ENCODE measurements at places on chromosomes 2 and 18. TPM values are rescaled to one million over a fixed set of nuclear protein-coding genes. Genes with fewer than 3 reads are reported as not detected.
A peak's percentile ranks its signal among the peaks of the same experiment; 100 is the strongest.

GRCh38 chr2:96503637-96504243 lies 1.4 kb downstream of the NEURL3 start:
- no peak for DNase-seq

DNA sequence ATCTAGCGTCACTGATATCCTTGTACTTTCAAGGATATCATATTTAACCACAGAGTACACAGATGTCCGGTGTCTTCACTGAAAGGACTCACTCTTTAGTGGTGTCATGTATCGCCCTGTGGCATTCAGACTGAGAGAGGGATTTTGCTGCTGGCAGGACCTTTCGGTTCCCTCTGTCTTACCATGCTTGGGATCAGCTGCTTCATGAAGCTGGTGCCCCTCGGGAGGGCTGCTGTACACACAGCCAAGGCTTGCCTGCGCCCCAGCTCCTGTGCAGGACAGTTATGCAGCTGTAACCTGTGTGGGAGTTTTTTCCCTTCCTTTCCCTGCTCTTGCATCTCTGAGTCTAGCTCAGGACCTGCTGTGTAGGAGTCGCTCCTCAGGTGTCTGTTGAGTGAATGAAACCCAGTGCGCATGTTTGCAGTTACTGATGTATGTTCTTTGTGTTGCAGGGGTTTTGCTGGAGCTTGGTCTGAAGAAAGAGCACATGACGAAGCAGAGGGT lies 64.4 kb downstream of the GREB1 start:
- DNase-seq: peak; percentile 92

- DNase-seq: no peak
Observed at GRCh38 chr2:240310201-240310600, 125.3 kb upstream of the GPC1 start.

GRCh38 chr2:100422320-100423055 lies 5.0 kb upstream of the CHST10 start:
- DNase-seq: peak; percentile 52

- DNase-seq: no peak
Observed at GRCh38 chr2:185255566-185255965, 483.0 kb upstream of the FSIP2 start.

- DNase-seq: no peak
Observed at GRCh38 chr2:60116161-60116875, 437.1 kb downstream of the BCL11A start.

DNA sequence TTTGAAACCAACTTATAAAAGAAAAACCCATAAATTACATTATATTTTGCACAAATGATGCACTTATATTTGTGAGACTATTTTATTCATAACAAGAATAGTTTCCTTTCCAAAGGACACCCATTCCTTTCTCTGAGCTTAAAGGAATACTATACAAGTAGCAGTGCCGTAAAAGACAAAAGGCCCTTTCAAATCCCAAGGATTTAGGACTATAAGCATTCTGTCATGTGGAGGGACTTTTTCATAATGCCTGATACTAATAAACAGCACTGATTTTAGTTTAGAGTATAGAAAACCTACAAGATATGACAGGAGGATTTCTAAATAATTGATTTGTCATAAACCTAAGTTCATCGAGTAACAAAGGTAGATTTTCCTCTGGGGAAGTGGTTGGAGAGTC lies 1134.2 kb upstream of the ZEB2 start:
- peak; percentile 16 for DNase-seq

DNA sequence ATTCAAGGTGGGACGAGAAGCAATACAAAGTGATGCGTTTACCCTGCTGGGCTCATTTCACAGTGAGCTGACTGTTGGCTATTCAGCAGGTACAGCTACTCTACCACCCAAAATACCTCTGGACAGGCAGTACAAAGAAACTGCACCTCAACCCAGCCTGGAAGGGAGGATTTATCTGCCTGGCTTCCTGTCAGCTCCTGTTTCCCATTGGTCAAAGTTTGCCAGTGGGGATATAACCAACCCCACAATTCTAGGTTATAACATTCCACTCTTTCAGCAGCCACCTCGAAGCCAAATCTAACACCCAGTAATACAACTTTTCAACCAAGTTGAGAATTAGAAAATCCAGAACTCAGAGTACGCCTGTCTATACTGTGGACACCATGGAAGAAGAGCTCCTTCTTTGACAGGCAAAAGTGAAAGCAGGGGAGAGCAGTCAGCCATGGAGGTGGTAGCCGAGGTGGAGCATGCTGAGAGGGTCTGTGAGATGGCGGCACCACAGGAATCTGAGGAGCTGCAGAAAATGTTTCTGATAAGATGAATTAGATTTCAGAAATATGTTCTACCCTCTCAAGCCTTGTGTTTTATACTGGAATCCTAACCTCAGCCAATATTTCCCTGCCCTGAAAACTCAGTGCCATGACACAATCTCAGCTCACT lies 10.8 kb downstream of the DUSP19 start:
- DNase-seq: no peak

DNA sequence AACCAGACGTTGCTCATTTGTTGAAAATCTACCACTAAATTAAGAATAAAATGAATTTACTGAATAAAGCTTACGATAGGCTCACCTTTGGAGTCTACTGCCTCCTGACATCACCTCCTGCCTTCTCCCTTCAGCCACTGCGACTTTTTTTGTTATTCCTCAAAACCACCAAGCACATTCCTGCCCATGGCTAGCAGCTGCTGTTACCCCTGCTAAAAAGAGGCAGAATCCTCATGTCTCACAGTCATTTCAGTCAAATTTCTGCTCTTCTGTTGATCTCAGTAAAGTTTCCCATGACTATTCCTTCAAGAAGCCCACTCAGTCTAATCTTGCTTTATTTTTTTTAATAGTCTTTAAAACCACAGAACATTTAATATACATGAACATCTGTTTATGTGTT lies 40.8 kb upstream of the ANKRD62 start:
- DNase-seq: peak; percentile 74

GRCh38 chr2:202034249-202035088 lies 814 bp downstream of the FZD7 start:
- peak; percentile 53 for DNase-seq

DNA sequence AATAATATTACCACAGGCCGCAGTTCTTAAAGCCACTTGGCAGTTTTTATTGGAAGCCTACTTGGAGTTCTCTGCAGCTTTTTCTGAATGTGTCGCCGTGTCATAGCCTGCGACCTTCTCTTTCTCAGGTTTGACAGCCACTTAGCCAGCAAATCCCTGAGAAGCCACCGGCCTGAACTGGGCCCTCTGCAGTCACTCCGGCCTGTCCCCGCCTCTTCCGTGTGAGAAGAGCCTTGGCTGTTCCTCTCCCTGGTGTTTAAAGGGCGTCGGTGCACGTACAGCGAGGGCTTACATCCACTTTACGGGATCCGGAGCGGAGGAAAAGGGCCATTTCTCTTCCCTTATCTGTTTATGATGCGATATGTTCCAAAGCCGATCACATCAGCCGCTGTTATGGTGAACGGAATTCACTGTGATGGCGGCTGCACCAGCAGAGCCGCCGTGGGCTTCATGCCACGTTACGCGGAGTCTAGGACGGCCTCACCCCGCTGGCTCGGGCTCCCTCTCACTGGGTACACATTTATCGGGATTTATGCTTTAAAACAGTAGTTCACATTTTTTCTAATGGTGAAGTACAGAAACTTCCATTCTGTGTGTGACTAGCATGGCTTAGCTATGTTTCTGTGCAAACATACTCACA lies 66.8 kb downstream of the GBX2 start:
- no peak for DNase-seq

DNA sequence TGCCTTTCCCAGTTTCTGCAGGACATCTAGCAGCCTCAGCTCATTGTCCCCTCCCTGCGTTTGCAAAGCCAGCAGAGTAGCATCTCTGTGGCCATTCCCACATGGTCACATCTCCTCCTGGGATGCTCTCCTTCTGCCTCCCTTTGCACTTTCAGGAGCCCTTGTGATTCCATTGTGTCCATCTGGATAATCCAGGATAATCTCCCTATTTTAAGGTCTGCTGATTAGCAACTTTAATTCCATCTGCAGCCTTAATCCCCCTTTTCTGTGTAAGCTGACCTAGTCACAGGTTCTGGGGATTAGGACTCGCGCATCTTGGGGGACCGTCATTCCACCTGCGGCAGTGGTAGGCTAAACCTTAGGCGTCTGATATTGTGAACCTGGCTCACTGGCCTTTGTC lies 70.7 kb downstream of the NEDD4L start:
- DNase-seq: no peak

DNA sequence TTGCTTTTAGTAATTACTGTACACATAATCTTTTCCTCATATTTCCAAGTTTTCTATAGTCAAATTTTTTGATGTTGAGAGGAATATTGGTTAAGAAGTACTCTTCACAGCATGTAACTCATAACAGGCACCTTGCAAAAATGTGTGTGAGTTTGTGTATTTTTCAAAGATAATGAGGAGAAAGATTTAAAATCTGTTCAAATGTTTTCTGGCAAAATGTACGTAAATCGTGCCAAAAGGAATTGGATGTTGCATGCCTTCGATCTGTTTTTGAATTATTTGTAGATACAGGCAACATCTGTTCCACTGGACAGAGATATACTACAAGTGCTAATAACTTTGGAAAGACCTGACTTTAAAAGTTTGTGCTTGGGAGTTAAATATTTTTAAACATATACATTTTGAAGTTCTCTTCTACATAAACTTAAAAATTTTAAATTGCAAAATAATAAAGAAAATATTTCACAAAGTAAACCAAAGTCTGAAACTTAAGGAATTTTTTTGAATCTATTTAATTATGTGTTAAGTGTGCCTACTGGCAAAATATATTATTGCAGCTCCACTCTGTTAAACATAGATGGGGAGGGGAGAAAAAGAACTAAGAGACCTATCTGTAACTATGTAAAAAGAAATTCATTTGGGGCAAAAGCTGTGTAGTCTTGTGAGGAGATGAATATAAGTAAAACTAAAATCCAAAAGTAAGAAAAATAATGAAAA lies 133.5 kb upstream of the UBE2E3 start:
- DNase-seq: no peak

- no peak for DNase-seq
Observed at GRCh38 chr18:35750929-35751328, 169.4 kb downstream of the GALNT1 start.

- no peak for DNase-seq
Observed at GRCh38 chr18:2537296-2537695, 34.0 kb downstream of the METTL4 start.

GRCh38 chr2:42327125-42327524 lies 33.9 kb downstream of the COX7A2L start:
- DNase-seq: no peak

GRCh38 chr2:220166616-220167015 lies 539.2 kb downstream of the SLC4A3 start:
- peak; percentile 39 for DNase-seq

- DNase-seq: no peak
Observed at GRCh38 chr2:55962915-55963314, 39.3 kb upstream of the EFEMP1 start.

DNA sequence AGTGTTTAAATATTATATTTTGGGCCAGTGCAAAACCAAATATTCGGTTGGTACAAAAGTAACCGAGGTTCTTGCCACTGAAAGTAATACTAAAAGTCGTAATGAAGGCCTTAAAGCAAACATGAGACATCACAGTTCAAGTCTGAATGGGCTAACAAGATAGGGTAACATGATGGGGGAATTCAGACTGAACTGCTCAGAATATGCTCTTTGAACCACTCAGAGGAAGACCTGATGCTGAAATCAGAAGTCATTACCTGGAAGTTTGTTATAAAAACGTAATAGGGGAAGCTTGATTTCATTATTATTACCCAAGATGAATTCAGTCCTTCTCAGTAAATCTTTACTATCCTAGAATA lies 26.6 kb downstream of the CDKL4 start:
- DNase-seq: no peak

- no peak for DNase-seq
Observed at GRCh38 chr2:59866436-59866835, 687.0 kb downstream of the BCL11A start.

GRCh38 chr2:178047391-178047790 lies 25.2 kb downstream of the PDE11A start:
- no peak for DNase-seq

AQP12A gene
- total RNA-seq: not detected

RAD51AP2 gene
- total RNA-seq: 0.37 TPM

LRATD1 gene
- 3.0 TPM for total RNA-seq

CD207 gene
- total RNA-seq: 0.26 TPM

EN1 gene
- 8.1 TPM for total RNA-seq

SLC11A1 gene
- 0.03 TPM for total RNA-seq

KLHL14 gene
- not detected for total RNA-seq

All from myocyte (in vitro differentiated cells).